ENCODE measurements at places on chromosomes 2 and 18. TPM values are rescaled to one million over a fixed set of nuclear protein-coding genes. Genes with fewer than 3 reads are reported as not detected.

DNA sequence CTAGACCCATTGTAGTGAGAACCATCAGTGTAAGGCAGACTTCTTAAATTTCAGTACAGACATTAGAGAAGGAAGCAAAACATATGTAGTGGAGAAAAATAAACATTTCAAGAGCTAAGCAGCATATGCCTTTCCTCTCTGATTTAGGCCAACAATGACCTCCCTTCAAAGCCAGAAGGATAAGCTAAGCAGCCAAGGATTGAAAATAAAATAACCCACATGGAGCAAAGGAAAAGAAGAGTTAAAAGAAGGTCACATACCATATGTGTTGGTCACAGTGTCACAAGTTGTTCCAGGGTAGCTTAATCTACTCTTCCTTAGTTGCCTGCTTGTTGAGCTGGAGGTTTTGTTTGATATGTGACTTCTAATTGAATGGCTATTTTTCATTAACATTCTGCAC lies 15.6 kb upstream of the LAMA1 start:
- no peak for DNase-seq
- no peaks in the 10 kb centered on the region for H3K4me1 ChIP-seq
- no peaks in the 10 kb centered on the region for H3K27me3 ChIP-seq
- H3K27ac ChIP-seq = no peak overlapping the region
- H3K4me3 ChIP-seq = no peak overlapping the region

- no peak overlapping the region for H3K4me3 ChIP-seq
- H3K27me3 ChIP-seq = peaks cover 6% of the 10 kb centered on the region
- H3K36me3 ChIP-seq = peaks cover 1% of the 10 kb centered on the region
- no peak overlapping the region for H3K27ac ChIP-seq
- H3K4me1 ChIP-seq = peaks cover 9% of the 10 kb centered on the region
Observed at GRCh38 chr18:49030692-49031443, 80.1 kb upstream of the SMAD7 start.

GRCh38 chr18:45376193-45376592 lies 239.1 kb upstream of the SLC14A2 start:
- no peak for DNase-seq
- no peaks in the 10 kb centered on the region for H3K4me1 ChIP-seq

The CYP26B1 gene
- not detected for total RNA-seq

The ADCYAP1 gene
- not detected for total RNA-seq

All from activated CD8-positive, alpha-beta memory T cell treated with anti-CD3 and anti-CD28 coated beads, Interleukin-2, amount 10 ng/mL, durations not matched to agents 7 days and 5 days (primary cell).